ENCODE measurements at places on chromosomes 11 and 22.

DNA sequence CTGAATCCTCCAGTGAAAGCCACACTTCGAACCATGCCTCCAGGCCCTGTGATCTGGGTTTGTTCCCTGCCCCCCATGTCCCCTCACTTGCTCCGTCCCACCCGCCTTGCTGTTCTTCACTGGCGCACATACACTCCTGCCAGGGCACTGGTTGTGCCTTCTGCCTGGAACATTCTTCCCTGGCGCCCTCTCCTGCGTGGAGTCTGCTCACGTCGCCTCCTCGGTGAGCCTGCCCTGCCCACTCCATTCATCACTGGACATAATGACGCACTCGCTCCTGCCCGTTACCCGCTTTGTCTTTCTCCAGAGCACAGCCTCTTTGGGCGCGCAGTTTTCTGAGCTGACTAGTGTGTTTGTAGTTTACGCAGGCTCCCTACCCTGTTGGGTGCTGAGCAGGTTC lies 21.0 kb upstream of the MIEF1 start:
- DNase-seq, result no peak

DNA sequence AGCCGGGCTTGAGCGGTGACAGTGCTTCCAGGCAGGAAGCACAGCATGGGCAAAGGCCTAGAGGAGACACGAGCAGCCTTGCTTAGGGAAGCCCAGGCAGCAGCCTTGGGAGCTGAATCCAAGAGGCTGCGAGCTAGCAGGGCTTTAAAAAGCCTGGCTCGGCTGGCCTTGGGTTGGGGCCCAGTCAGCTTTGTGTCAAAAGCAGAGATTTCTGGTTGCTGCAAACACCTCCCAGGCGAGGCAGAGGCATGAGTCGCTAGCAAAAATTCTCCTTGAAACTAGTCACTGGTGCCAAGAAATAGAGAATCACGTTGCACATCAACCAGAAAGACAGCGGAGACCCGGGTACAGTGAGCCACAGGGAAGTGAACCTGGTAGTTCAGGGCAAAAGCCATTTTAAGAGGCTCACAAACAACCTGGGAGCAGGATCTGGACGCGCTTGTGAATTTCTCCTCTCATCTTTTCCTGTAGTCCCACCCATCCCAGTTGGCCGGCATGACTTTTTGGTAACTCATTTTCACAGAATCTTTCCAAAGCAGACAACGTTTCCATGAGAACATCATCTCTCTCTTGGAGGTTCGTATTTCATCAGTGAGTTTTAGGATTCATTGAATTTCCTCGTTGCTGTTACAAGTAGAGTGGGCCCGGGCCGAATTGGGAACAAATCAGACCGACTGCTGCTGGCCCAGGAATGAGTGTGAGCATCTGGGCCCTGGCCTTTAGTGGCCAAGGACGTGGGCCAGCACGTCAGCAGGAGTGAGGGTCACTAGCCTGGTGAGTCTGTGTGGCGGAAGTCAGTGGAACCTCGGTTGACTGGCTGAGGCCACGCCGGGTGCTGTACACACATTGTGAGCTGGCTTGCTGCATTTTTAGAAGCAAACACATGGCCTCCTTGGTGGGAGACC lies 16.4 kb upstream of the FGF4 start:
- DNase-seq, result no peak

GRCh38 chr11:12274056-12274455 lies 103.3 kb upstream of the PARVA start:
- no peak for DNase-seq

DNA sequence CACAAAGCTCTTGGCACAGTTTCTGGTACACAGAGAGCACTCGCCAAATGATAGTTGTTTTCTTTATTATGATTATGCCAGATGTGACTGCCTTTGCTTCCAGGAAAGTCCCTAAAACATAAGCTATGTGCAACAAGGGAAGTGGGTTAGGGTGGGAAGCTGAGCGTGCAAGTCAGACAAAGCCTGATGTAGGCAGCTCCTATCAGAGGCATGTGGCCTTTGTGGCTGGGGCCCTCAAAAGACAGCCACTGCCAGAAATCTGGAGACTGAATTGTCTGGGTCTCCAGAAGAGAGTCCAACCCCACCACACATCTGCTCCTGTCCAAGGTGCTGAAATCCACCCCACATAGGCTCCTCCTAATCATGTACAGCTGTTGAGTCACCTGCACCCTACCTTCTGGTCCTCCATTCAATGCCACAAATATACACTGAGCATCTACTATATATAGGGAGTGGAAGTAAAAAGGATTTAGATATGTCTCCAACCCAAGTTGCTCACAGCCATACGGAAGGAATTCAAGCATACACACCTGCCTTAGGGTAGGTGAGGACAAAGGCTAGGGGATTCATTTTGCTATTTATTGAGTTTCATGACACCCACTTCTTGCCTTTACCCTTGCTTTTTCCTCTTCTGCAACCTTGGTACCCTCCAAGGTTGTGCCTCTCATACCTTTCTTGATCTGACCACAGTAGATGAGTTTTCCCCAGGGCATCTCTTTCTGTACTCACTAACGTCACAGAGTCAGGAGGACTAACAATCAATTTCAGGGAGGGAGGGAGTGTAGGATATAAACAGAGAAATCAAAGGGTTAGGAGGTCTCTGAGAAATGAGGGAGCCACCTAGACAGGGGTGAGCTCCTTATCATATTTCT lies 12.4 kb downstream of the SEC14L3 start:
- no peak for DNase-seq

DNA sequence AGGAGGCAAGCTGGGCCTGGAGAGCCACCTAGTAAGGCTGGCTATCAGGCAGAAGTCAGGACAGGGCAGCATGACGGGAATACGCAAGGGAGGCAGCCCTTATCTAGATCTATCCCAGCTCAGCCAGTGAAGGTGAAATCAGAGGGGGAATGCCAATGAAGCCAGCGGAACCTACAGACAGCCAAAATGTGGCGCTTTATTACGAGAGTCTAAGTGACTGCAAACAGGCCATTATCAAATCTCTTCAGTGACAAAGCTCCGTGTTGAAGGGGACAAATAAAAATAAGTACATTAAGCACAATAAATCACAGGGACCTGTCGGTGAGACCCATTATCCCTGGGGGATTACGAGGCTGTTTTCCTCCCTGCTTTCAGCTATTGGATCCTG lies 22.8 kb downstream of the LARGE1 start:
- DNase-seq, result no peak

DNA sequence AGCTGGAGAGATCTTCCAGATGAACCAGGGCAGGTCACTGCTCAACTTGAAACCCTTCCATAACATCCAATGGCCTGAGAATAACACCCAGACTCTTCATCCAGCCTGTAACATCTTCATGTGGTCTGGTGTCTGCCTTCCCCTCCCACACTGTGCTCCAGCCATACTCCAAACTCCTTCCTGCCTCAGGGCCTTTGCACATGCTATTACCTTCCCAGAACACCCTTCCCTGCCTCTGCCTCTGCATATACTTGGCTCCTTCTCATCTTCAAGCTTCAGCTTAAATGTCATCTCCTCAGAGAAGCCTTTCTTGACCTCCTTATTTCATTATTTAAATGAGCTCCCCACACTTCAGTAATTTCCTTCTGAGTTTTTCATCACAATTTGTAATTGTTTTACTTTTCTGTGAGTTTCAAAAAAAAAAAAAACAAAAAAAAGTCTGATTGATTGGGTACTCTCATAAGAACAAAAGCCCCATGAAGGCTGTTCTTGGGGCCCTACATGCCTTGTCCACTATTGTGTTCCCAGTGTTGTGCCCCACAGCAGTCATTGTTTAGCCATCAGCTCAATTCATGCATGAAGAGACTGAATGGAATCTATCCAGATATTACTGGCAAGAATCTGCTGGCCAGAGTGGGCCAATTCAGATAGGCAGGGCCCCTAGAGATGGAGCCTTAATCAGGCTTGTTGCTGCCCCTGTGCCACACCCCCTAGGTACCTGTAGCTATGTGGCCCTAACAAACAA lies 22.1 kb downstream of the LMO1 start:
- no peak for DNase-seq

DNA sequence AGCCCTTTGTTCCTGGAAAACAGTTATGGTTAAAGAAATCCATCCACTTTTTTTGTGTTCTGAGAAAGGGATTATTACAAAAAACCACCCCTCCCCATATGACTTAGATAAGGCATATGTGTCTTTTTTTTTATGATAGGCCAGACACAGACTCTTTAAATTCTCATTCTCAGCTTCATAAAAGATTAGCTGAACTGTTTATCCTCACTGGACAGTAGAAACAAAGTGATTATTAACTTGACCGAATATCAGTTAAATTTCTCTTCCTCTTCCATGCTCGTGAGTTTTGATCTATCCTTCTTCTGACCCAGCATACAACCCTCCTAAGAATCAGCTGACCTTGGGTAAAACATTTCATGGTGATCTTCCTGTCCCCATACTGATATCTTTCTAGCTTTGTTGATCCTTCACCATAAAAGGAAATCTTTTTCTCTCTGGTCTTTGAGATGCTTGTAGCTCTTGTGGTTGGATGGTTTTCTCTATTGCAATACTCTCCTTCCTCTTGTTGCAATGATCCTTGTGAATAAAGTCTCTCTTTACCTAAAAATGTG lies 26.2 kb downstream of the OR2AG2 start:
- DNase-seq, result no peak

GRCh38 chr11:70359451-70360205 lies 38.7 kb upstream of the CTTN start:
- DNase-seq, result no peak

GRCh38 chr11:126431401-126432064 lies 76.0 kb downstream of the ST3GAL4 start:
- no peak for DNase-seq

DNA sequence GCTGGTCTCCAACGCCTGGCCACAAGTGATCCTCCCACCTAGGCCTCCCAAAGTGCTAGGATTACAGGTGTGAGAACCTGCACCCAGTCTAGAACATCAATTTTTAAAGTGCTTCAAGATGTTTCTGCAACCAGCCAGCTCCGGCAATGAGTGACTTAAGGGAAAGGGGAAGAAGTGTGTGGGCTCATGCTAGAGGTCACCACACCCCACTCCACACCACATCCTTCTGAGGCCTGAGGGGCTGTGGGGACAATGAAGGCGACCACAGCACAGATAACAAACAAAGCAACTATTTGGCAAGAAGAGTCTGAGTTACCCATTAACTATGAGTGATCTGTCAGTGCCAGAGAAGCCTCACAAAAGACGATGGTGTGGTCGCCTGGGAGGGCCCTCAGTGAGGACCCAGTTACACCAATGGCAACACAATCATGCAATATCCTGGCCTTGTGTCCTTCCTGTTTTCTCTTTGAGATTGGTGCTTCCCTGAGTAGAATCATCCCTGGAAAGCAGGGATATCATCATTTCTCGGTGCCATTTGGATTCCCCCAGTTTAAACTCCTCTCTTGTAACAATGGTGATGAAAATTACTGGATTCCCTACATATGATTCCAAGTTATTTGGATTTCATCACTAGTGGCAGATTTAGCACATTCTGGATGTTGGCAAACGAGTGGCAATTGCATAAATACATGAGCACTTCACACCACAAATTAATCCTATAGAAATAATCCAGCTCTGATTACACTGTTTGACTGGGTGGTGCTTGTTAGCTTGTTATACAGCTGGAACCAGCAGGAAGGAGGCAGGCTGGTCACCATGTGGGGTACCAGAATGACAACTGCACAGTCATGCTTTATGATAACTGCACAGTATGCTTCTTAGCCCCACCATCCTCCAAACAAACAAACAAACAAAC lies 18.4 kb downstream of the ABTB2 start:
- no peak for DNase-seq

GRCh38 chr11:134921938-134922337 lies 509.9 kb upstream of the B3GAT1 start:
- no peak for DNase-seq

- DNase-seq, result no peak
Measured at GRCh38 chr11:120216426-120217102, 5.7 kb downstream of the OAF start.

- DNase-seq, result no peak
Measured at GRCh38 chr11:122652495-122652894, 3.0 kb upstream of the UBASH3B start.

GRCh38 chr11:8593935-8594909 lies at the start of gene STK33:
STK33 (minus strand) TSS chr11:8594228; CDS start chr11:8474905, 119,323 bp downstream.
- peak; percentile 11 for DNase-seq

DNA sequence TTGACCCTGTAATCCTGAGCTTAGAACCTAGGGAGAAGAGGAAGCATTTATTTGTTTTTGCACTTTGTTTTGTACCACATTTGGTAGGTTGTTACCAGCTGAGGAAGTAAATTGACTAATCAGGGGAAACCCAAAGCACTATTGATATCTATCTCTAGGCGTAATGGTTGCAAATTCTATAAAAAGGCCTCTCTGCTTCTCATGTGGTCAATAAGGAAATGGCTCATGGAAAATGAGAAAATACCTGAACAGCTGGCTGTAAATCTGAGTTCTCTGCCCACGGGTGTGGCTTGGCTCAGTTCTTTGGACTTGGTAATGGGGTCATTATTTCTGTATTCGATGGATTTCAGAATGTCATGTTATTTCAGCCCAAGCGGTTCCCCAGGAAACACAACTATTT lies 42.4 kb downstream of the BARX2 start:
- no peak for DNase-seq

DNA sequence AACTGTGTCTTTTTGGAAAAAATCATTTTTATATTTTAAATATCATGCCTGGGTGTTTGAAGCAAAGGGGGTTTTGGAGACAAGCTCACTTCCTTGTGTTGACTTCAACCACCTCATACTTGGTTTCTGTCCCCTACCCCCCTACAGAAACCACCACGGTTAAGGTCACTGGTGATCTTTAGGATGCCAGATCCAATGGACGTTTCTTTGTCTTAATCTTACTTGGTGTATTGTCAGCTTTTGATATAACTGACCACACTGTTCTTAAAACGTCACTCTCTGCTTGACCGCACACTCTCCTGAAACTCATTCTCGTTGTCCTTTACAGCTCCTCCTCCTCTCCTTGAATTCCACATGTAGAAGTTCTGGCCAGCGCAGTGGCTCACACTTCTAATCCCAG lies 34.8 kb upstream of the SWAP70 start:
- no peak for DNase-seq

DNA sequence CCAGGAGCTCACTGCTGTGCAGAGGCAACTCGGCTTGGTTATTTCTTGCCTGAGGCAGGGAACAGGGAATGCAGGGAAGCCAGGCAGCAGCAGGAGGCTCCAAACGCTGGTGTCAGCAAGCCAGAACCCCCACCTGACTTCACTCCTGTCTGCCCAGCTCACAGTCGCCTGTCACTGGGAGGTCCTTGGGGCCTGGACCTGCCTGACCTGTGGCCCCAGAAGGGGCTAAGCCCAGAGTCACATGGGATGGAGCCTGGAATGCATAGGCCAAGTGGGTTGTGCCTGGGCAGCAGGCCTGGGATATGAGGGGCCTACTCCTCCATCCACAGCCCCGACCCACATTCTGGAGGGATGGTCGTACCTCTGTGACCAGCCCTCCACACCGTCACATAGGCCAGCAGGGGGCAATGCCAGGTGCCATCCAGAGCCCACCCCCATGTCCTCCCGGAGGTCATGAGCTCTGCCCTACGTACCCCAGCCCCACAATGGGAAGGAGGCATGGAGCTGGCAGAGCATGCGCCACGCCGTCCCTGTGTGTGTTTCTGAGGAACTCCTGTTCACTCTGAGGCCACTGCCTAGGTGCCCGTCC lies 5.2 kb downstream of the RASSF7 start:
- DNase-seq, result no peak
